Uterus (tissue), 4 donors: ENCODE measurements at places on chromosomes 2 and 18. TPM values are rescaled to one million over a fixed set of nuclear protein-coding genes. Genes with fewer than 3 reads are reported as not detected.

DNA sequence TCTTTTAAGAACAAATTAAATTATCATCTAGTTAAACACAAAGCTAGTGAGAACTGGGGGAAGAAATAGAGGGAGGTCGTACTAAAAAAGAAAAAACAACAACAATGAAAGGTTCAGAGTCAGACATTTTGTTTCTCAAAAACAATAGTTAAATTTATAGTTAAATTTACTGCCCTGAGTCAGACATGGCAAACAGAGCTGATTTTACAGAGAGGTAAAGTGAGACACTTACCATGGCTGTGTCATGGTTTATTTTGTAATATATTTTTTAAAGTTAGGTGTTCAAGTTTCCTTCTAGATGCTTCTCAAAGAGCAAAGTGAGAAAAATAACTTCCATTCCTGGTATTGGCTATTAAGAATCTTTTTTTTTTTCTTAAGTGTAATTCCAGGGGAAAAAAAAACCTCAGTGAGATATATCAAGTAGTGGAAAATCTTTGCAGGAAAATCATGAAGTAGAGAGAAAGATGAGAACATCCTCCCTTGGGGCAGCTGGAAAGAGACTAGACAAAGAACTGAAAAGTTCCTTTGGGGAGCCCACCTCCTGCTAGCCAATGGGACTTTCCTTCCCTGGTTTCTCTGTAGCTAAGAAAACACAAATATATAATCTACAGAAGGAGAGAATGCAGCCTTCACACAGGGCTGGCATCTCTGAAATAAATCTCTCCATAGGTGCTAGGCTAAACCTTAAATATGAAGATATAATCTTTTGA is 12.3 kb downstream of the KLF7 start:
- H3K4me3 ChIP-seq = no peak overlapping the region
- H3K36me3 ChIP-seq = no peaks in the 10 kb centered on the region
- DNase-seq = no peak
- H3K27me3 ChIP-seq = no peaks in the 10 kb centered on the region

Gene SPATA3
- total RNA-seq = not detected

- H3K27ac ChIP-seq = no peak overlapping the region
- H3K4me1 ChIP-seq = no peaks in the 10 kb centered on the region
- DNase-seq = no peak
These were observed 108.9 kb downstream of the THSD7B start for GRCh38 chr2:136874258-136874657.

Gene ZNF519
- total RNA-seq = 35.1 TPM

- H3K4me1 ChIP-seq = no peaks in the 10 kb centered on the region
- H3K36me3 ChIP-seq = no peaks in the 10 kb centered on the region
- no peaks in the 10 kb centered on the region for H3K27me3 ChIP-seq
- no peak for DNase-seq
These were observed 15.3 kb downstream of the VIT start for GRCh38 chr2:36711741-36712314.

Gene RETSAT
- total RNA-seq = 33.6 TPM

DNA sequence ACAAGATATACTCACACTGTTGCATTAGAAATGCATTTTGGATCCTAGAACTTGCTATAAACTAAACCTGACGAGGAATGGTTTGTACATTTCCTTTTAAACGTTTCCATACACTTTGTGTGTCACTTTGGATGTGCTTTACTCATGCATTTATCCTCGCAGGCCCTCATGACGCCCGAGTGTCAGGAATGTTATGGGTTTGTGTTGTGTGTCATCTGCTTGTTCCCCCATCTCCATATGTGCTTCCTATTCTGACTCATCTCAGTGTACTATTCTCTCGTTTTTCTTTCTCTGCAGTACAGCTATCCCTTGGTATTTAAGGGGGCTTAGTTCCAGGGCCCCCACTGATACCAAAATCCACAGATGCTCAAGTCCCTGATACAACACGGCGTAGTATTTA is 121.5 kb upstream of the RASGRP3 start:
- H3K27ac ChIP-seq = no peak overlapping the region
- H3K4me1 ChIP-seq = no peaks in the 10 kb centered on the region
- H3K27me3 ChIP-seq = no peaks in the 10 kb centered on the region
- no peak overlapping the region for H3K4me3 ChIP-seq

- no peak overlapping the region for H3K4me3 ChIP-seq
- H3K27ac ChIP-seq = no peak overlapping the region
- no peaks in the 10 kb centered on the region for H3K4me1 ChIP-seq
- no peak for DNase-seq
These were observed 187.7 kb downstream of the MYO3B start for GRCh38 chr2:170365686-170366085.

- no peak for DNase-seq
- no peak overlapping the region for H3K27ac ChIP-seq
- H3K36me3 ChIP-seq = no peaks in the 10 kb centered on the region
These were observed 65.9 kb downstream of the LDLRAD4 start for GRCh38 chr18:13284330-13285027.

Gene SOCS6
- 20.9 TPM for total RNA-seq

- no peak overlapping the region for H3K27ac ChIP-seq
- H3K36me3 ChIP-seq = no peaks in the 10 kb centered on the region
- DNase-seq = no peak
- no peak overlapping the region for H3K4me3 ChIP-seq
- no peaks in the 10 kb centered on the region for H3K4me1 ChIP-seq
These were observed 291.6 kb upstream of the STON1 start for GRCh38 chr2:48238381-48238780.

Gene DPP4
- total RNA-seq = 1.8 TPM

DNA sequence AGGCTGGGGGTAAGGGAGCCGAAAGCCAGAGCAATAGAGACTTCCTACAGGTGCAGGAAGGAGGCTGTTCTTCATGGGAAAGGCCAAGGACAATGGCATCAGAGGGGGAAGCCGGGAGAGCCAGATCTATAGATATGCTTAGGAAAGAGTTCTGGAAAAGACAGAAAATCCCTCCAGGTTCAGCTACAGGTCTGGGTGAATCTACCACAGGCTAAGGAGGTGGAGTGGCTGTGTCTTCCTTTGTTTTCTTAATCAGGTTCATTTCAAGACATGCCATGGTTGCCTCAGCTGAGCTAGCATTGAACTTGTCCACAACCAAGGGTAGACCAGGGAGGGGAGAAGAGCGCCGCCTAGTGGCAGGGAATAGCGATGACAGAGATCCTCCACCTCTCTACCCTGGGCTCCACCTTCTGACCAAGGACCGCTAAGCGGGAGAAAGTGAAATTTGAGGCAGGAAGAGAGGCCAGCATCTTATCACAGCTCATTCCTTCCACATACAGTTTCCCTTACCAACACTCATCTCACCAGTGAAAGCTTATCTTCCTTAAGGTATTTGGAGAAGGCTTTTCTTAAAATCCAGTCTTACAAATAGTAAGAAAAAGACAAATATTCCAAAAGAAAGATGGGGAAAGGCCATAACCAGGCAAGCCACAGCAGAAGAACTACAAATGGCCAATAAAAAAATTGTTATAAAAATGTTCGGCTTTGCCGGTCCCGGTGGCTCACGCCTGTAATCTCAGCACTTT is 74.2 kb downstream of the VIT start:
- H3K27me3 ChIP-seq = no peaks in the 10 kb centered on the region
- H3K4me1 ChIP-seq = no peaks in the 10 kb centered on the region
- no peaks in the 10 kb centered on the region for H3K36me3 ChIP-seq

GRCh38 chr2:112701052-112701451 is 19.8 kb upstream of the NT5DC4 start:
- no peak overlapping the region for H3K27ac ChIP-seq
- H3K4me1 ChIP-seq = no peaks in the 10 kb centered on the region
- H3K36me3 ChIP-seq = no peaks in the 10 kb centered on the region
- no peaks in the 10 kb centered on the region for H3K27me3 ChIP-seq

Gene EVA1A
- total RNA-seq = 22.1 TPM

DNA sequence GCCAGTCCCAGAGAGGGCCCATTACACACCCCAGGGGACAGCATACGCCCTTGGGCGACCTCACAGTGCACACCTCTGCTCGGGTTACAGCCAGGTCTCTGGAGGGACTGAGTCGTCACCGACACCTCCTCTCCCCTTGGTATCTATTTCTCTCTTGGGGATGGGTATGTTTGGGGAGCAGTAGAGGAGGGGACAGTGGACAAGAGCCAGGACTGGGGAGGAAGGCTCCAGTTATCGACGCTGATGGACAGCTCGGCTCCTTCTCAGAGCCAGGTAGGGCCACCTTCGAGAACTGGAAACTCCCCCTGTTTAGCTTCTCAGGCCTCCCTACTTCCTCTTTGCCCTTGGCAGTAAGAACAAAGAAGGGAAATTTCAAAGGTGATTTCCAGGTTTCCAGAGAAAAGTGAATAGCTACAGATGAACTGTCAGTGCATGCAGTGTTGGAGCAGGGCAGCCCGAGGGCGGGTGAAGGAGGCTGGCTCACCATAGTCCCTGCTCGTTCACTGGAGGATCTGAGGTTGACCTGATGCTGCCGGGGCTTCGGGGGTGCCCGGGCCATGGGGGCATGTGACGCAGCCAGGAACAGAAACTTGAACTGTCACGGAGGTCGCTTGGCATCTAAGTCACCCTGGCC is 4.4 kb upstream of the SEMA4C start:
- H3K4me1 ChIP-seq = peaks cover 19% of the 10 kb centered on the region
- DNase-seq = no peak
- peak overlapping the region; percentile 65 for H3K27ac ChIP-seq
- H3K27me3 ChIP-seq = no peaks in the 10 kb centered on the region
- H3K4me3 ChIP-seq = no peak overlapping the region
- H3K36me3 ChIP-seq = no peaks in the 10 kb centered on the region
